ENCODE measurements at places on chromosomes 13 and 19. TPM values are rescaled to one million over a fixed set of nuclear protein-coding genes. Genes with fewer than 3 reads are reported as not detected.

CDX2 gene
- total RNA-seq: not detected

CYP4F11 gene
- not detected for total RNA-seq

GPR12 gene
- not detected for total RNA-seq

PEG3 gene
- not detected for total RNA-seq

NLRP5 gene
- total RNA-seq: not detected

RFPL4A gene
- total RNA-seq: not detected

ACTN4 gene
- 921 TPM for total RNA-seq

KLK15 gene
- not detected for total RNA-seq

C19orf81 gene
- 4.3 TPM for total RNA-seq
